ENCODE measurements at places on chromosomes 2 and 18.

DNA sequence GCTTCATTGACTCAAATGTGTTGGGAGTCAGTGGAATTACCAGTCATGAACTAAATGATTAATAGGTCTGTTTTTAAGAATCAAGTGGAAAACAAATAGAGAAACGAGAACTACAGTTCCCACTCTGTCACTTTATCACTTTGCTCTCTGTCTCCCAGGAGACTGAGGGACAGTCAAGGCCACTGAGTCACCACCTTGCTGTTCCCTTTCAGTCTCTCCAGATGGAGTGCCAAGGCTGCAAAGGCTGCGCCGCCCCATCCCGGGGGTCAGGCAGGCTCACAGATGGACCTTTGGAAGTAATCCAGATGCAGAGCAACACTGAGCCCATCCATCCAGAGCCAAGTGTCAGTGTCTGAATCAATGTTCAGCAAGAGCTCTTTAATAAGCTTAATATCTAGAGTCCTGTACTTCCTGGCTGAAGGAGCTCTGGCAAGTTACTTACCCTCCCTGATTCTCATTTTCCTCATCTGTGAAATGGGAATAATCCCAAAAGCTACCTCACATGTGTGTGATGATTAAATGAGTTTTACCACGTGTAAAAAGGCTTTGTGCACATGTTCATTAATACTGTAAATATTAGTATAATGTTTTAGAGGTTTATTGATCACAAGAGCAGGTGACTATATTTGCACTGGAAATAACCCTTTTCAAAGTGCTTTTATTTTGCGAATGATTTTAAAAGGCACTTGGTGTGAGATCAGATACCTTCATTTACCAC is 43.0 kb upstream of the EFEMP1 start:
- no peak for DNase-seq

DNA sequence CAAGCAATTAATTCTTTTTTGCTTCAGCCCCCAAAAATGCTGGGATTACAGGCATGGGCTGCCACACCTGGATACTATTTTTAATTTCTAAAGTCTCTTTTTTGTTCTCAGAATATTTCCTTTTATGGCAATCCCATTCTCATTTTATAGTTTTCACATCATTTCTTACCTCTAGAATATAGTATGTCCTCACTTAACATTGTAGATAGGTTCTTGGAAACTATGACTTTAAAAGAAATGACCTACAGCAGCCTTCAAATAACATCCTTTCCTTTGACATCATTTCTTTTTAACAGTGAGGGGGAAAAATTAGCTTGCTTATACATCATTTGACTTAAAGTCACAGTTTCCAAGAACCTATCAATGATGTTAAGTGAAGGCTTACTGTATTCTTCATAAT is 31.6 kb downstream of the RBBP8 start:
- no peak for DNase-seq

- DNase-seq = no peak
Observed at GRCh38 chr2:121255358-121255757, 29.6 kb downstream of the TFCP2L1 start.

DNA sequence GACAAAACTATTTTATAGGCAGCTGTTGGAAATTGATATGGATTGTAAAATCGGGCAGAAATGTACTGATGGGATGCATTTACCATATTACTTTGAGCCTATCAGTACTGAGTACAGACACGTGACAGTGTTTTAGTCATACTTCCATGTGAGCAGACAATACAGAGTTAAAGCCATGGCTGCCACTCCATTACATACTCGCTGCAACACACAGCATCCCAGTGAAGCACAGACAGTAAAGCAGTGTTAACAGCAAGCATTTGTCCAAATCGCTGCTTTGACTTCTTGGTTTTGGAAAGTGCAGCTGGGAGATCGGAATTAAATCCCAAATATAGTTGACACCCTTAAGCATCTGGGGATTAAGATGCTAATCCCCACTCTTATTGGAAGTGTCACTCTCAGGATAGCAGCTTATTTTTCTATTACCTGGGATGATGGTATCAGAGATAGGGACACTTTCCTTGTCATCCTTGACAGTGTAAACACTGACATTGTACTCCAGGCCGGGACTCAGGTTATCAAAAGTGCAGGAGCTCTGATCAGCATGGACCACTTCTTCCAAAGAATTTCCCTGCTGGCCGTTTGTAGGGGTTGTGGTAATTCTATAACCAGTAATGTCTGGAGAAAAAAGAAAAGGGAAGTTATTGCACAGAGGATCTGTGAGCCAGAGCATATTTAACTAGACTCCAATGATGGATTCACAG is 41.6 kb downstream of the FN1 start:
- DNase-seq = no peak

DNA sequence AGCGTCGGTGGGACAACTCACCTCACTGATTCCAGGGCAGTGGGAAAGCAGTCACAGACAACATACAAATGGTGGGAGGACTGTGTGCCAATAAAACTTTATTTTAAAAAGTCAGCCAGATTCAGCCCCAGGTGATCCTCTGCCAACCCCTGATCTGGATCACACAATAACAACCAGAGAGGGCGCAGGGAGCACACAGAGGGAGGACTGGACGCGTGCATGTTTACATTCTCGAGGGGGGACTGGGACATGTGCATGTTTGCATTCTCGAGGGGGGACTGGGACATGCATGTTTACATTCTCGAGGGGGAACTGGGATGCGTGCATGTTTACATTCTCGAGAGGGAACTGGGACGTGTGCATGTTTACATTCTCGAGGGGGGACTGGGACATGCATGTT is 209.5 kb downstream of the NDUFA10 start:
- DNase-seq = no peak

GRCh38 chr18:58590254-58590653 is 38.6 kb downstream of the ALPK2 start:
- DNase-seq = no peak

- no peak for DNase-seq
Observed at GRCh38 chr2:119108186-119108585, 50.4 kb downstream of the C1QL2 start.
